ENCODE measurements at places on chromosomes 1 and 21.
A peak's percentile ranks its signal among the peaks of the same experiment; 100 is the strongest.

DNA sequence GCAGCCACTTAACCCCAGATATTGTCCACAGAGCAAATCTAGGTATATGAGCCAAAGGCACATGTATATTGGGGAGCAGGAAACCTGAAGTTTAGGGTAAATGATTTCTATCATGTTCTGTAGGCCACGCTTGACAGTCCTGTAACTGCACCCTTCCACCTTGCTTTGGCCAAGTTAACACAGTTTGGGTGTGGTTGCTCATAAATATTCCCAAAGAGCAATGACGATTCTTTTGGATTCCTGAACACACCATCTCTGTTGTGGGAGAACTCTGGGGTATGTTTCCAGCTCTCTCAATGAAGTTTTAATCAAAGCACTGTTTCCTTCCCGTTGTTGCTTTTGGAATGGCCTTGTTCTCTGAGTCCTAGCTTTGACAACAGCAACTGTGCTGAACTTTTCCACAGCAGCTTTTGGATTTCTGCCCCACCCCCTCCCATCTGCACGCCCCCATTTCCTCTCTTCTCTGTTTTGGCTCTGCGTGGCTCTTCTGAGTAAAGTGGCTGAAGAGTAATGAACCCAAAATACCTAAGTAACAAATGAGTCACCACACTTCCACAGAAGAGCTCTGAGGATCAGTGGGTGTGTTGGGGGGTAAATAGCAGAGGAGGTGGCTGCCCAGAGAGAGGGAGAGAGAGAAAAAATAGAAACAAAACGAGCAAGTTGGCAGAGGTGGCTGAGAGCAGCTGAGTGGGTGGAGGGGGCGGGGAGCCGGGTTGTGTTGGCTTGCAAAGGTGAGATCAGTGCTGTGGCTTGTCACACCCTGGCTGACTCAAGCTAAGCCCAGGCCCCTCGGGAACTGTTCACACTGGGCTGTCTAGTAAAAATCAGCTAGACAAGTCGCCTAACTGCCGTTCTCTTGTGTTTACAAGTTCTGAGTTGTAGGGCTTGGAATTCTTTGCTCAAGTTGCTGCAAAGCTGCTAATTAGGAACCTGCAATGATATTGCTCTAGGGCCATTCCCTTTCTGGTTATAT lies 26.9 kb upstream of the RAP1A start:
- peak; percentile 90 for DNase-seq

DNA sequence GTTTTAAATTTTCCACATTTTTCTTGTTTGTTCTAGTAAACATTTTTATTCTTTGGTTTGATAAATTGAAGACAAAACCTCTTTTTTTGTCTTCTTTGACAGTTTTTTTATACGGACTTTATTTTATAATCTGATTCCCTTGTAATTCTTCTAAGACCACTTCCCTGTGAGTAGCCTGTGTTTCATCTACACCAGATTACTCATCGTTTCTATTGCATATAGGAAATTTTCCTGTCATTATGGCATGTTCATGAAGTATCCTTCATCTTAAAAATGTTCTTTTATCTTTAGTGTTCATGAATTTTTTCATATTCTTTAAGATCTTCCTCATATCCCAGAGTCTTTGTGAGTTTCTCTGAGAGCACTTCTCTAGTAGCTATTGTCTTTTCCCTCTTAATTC lies 109.8 kb downstream of the USP25 start:
- peak; percentile 31 for DNase-seq

DNA sequence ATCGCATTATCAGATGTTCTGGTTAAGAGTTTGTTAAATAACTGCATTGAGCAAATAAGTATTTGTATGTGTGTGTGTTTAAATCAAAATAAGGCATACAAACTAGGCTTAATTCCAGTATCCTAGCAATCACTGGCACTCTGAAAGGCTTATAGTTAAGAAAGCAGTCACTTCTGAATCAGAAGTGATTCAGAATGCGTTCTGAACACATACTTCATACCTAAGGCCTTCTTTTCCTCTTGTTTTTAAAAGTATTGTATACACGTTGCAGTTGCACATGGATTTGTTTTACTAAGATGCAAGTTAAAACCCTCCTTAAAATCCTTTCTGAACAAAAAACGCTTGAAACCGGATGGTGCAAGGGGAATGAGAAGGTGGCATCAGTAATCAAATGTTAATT lies 238.4 kb upstream of the DMRTA2 start:
- peak; percentile 10 for DNase-seq

- DNase-seq = peak; percentile 89
Measured at GRCh38 chr1:226061841-226062557, 517 bp upstream of the H3-3A start.

GRCh38 chr1:10054465-10054864 lies 21.7 kb downstream of the UBE4B start:
- no peak for DNase-seq

GRCh38 chr1:171913385-171913784 lies 72.1 kb downstream of the DNM3 start:
- DNase-seq = peak; percentile 68

GRCh38 chr1:200778766-200779165 lies 40.1 kb downstream of the CAMSAP2 start:
- no peak for DNase-seq
